ENCODE measurements at places on chromosomes 5 and 9. TPM values are rescaled to one million over a fixed set of nuclear protein-coding genes. Genes with fewer than 3 reads are reported as not detected.

TEX48 gene
- total RNA-seq: not detected

ALDOB gene
- total RNA-seq: not detected

ALDH7A1 gene
- total RNA-seq: 95.2 TPM

GRCh38 chr5:172926796-172927195 is 32.4 kb upstream of the RPL26L1 start:
- no peak for DNase-seq

DNA sequence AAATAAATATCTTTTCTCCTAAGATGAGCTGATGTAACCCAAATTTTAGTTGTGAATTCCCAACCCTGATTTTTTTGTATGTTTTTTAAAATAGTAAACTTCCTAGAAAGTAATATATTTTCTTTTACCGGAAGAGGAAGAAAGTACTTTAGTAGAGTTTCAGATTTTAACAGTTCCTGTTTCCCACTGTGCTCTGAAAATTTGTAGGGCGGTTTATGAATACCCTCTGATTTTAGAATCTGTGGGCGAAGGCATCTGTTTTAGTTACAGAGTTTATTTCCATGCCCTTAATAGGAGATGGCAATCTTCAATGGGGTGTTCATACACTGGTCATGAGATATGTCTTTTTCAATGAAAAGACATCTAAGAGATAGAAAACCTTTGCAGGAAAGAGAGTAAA is 3.7 kb upstream of the HOMER1 start:
- DNase-seq: peak; percentile 86

- no peak for DNase-seq
Measured at GRCh38 chr5:143284521-143284920, 119.0 kb downstream of the NR3C1 start.

DNA sequence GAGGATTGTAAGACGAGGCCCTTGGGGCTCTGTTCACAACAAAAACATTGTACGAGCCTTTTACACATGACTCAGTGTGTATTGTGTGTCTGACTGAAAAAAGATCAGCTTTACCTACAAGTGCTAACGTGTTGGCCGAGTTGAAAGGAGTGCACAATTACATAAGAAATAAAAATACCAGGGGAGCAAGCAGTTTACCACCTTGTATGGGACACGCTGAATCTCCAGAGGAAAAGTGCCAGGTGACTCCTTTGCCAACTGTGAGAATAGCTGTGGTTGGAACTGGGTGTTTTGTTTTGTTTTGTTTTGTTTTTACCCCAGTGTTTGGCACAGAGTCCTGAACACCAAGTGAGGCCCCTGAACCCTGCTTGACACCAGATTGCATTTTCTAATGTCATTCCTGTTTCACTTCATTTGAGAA is 32.8 kb upstream of the ZSWIM6 start:
- no peak for DNase-seq

DNA sequence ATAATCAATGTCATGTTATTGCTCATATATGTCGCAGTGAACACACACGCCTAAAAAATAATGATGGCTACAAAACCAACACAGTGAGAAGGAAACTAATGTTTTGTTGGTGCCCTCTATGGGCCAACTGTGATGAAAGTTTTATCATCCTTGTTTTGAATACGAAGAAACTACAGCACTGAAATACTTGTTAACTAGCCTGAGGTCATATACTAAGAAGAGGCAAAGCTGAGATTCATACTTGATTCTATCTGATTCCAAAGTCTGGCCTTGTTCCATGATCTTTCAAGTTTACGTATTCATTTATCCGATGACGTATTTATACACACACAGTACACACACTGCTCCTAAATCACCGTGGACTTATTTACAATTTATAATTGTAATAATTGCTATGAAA is 16.1 kb upstream of the DRD1 start:
- peak; percentile 21 for DNase-seq
